Smooth muscle cell of the brain vasculature (primary cell): ENCODE measurements at places on chromosomes 16 and 17.

DNA sequence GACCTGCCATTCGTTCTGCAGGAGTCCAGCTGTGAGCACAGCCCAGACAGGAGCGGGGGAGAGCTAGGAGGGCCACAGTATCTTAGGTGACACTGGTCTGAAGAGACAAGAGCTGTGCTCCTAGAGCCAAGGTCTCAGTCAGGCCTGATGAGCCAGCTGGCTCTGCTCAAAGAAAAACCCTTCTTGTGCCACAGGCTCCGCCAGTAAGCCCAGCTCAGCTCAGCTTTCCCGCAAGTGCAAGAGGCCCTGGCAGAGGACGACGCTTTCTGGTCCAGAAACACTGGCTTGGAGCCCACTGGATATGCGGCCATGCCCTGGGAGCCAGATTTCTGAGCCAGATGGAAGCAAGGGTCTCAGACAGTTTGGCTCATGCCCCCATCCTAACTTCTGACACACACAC is 23.9 kb downstream of the PEMT start:
- no peak for DNase-seq

- DNase-seq: no peak
Measured at GRCh38 chr17:60381958-60382357, 10.0 kb downstream of the USP32 start.

DNA sequence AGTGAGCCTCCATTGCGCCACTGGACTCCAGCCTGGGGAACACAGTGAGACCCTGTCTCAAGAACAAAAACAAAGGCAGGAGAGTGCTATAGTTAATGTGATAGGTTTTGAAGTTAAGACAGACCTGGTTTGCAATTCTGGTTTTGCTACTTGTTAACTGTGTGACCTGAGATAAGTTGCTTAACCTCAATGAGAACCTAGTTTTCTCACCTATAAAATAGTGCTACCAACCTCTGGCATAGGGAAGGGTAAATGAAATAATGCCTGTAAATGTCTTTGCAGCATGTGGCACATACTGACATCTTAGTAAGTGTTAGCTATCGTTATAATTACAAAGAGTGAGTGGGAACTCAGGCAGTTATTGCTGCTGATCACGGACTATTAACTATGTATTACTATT is 29.8 kb upstream of the NFATC3 start:
- DNase-seq: no peak

GRCh38 chr17:62791235-62791734 is 16.8 kb downstream of the MARCHF10 start:
- DNase-seq: peak; percentile 36

DNA sequence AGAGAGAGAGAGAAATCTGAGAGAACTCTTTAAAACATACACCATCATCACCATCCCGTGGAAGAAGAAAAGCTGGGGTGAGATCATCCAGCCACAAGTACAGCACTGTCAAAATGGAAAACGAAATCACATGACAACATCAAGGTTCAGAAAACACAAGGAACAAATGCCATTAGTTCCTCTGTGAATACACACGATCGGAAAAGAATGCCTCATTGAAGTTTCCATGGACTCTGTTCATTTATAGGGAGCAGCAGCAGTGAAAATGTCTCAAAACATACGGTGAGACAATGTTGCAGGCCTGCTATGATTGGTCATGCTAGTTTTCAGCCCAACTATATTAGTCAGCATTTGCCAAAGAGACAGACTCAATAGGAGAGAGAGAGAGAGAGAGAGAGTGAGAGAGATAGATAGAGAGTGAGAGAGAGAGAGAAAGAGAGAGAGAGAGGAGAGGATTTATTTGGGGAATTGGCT is 4.4 kb downstream of the CFAP97D1 start:
- no peak for DNase-seq

DNA sequence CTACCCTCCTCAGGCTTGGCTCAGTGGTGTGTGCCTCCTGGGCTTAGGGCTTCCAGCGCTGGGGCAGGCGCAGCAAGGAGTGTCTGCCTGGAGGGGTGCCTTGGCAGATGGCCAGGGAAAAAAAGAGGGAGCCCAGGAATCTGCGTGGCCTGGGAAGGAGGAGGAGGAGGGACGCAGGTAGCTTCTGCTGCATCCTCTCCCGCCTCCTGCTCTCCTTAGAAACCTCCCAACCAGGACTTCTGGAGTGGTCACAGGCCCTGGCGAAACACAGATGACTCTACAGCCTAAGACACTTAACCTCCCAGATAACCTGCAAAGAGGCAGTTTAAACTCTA is 7.3 kb upstream of the BCAR1 start:
- DNase-seq: no peak

DNA sequence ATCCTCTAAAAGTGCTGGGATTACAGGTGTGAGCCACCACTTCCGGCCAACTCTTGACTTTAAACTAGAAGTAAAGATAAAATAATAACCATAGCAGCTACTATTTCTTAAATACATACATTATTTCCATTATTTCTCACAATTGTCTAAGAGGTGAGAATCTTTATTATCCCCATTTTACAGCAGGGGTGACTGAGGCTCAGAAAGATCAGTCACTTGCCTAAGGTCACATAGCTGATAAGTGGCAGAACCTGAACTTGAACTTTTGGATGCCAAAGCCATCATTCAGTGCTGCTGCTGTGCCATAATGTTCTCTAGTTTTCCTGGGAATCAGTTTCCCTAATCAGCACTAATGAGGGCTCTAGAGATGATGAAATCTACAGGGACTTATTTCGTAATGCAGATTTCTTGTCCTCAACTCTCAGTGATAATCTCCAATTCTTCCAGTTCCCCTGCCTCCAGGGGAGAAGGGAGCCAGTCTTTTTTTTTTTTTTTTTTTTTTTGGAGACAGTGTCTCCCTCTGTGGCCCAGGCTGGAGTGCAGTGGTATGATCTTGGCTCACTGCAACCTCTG is 25.2 kb upstream of the GPRC5B start:
- no peak for DNase-seq

DNA sequence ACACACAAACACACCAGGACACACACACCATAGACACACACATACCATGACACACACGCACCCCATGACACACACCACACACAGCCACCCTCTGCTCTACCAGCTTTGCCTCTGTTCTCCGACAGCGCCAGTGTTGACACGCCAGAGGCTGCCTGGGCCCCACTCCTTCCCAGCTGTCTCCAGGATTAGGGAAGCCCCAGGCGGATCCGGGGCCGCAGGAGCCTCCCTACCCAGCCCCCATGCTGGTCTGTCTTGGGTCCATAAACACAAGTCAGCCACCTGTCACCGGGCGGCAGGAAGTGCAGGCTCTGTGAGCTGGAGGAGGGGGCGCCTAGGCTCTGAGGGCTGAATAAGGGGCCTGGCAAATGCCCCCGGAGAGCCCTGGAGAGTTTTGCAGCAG is 10.5 kb downstream of the TBC1D16 start:
- DNase-seq: no peak

- no peak for DNase-seq
Measured at GRCh38 chr16:73234496-73234895, 186.6 kb upstream of the ZFHX3 start.

DNA sequence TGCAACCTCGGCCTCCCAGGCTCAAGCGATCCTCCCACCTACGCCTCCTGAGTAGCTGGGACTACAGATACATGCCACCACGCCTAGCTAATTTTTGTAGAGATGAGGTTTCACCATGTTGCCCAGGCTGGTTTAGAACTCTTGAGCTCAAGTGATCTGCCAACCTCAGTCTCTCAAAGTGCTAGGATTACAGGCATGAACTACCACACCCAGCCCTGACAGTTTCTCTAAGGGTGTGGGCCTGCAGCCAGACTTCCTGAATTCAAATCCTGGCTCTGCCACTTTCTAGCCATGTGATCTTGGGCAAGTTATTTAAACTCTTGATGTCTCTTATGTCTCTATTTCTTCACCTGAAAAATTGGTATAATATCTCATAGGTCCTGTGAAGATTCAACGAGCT is 5.6 kb downstream of the CUEDC1 start:
- DNase-seq: no peak

GRCh38 chr17:300881-301280 is 51.7 kb downstream of the RPH3AL start:
- DNase-seq: no peak

- DNase-seq: no peak
Measured at GRCh38 chr17:70661342-70662222, 492.2 kb downstream of the KCNJ2 start.

DNA sequence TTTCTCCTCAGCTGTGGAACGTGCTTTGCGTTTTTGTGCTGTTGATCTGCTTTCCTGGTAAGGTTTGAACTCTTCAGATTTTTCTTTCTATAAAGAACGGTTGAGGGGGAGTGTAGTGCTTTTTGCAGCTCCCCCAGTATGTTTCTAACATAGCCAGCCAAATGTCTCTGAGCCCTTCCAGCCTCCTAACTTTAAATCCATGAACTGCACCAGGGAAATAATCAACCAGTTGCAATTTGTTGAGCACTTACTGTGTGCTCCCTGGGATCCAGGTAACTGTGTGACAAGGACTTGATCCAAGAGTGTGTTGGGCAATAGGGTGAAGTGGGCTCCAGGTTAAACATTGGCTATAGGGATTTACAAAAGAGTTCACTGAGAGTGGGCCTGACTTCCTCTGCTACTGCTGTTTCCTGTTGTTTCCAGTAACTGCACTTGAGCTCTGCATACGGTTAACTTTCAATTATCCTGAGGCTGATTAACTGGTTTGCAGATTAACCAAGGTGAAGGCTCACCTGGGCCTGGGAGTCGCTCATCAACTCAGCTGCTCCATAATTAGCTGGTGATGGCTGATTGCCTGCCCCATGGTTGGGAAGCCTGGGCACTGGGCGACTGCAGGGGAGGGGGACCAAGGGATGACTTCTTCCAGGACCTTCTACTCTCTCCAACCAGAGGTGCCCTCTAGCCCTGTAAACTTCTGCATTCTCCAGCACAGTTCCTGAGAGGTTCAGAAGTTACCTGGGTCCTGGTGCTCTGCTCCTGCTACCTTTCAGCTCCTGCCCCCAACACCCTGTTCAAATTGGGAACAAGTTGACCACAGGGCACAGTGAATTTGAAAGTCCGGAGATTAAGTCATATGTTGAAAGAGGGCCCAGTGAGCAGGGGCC is 19.5 kb downstream of the HLF start:
- no peak for DNase-seq

- DNase-seq: no peak
Measured at GRCh38 chr16:78102122-78102660, 2.7 kb downstream of the WWOX start.

DNA sequence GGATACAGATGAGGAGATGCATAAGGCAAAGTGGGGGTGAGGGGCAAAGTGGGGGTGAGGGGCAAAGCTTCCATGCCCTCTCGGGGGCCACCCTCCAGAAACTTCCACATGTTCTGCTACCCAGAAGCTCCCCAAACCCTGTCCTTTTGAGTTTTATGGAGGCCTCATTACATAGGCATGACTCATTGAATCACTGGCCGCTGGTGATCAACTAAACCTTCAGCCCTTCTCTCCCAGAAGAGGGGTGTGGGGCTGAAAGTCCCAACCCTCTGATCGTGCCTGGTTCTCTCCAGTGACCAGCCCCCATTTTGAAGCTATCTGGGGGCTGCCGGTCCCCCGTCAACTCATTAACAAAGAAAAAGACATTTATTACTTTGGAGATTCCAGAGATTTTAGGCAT is 27.5 kb downstream of the ITGAE start:
- DNase-seq: no peak

- no peak for DNase-seq
Measured at GRCh38 chr17:4623249-4623648, 18.2 kb downstream of the ALOX15 start.

DNA sequence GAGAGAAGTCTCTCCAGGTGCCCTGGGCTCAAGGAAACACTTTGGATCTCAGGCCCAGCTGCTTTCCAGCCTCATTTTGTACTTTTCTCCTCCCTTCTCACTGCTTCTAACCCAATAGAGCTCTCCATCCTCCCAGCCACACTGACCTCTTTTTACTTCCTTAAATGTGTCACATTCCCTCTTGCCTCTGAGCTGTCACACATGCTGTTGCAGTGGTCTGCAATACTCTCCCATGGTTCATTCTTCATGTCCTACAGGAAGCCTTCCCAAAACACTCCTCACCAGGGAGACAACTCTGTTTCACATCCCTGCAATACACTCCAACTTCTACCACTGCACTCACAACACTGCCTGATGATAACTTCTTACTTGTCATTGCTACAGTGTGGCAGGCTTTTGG is 242.1 kb upstream of the DYNLRB2 start:
- DNase-seq: no peak

DNA sequence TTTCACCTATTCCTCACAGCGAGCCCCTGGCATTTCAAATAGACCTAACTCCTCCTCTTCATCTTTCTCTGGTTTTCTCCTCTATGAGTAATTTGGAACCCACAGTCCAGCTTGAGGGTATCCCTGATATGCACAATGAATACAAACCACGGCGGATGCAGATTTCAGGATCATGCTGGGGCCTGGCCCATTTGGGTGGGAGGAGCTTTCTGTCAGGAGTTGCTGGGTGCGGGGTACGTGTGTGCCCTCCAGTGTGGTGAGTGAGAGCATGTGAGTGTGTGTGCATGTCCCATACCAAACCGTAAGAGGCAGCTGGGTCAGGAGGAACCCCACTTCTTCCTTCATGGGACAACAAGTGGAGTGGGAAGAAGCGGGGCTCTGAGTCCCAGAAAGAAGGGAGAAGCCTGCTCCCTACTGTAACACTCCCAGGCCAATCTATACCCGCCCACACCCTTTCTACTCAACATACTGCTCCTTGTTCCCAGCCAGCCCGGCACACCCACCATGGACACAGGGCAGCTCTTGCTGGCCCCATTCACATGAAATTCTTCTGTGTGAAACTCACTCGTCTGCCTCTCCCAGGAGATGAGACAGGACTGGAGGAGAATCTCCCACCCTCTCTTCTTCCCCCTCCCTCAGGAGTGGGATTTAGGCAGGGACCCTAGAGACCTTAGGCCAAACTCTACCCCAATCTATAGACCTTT is 18.4 kb downstream of the CNTNAP1 start:
- no peak for DNase-seq

GRCh38 chr17:60362329-60362728 is 29.6 kb downstream of the USP32 start:
- DNase-seq: no peak

- no peak for DNase-seq
Measured at GRCh38 chr16:89210165-89210903, 7.2 kb upstream of the ZNF778 start.

- DNase-seq: no peak
Measured at GRCh38 chr17:50274142-50274896, at the start of gene TMEM92. Gene TMEM92 (plus strand): TSS chr17:50274466. CDS start chr17:50274502, 36 bp downstream.

DNA sequence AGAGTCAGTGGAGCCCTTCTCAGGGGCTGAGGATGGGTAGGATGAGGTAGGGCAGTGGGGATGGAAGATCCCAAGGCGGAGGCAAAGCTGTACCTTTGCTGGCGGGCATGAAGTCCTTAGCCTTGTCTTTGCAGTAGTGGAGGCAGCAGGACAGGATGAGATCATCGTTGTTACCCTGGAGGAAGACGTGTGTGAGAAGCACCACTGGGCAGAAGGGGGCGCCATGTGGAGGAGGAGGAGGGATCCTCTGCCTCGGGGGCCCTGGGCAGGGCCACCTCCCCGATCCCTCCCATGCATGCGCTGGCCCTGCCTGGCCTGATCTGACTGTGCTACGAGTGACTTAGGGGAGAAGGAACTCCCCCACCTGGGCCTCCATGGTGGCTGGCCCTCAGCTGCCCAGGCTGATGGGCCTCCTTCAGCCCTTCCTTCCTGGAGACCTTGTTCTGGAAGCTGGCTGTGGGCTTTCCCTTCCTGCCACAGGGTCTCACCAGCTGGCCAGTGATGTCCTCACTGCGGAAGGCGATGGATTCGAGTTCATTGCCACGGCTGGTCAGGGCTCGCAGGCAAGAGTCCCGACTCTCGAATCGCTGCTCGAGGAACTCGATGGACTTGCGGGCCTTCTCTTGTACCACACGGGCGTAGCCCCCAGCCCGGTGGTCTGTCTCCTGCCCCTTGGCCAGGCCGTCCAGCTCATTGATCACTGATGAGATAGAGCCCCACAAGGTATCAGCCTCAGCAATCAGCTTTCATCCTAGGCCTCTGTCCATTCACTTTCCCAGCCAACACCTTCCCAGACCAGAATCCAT is 10.3 kb downstream of the HIC1 start:
- no peak for DNase-seq
